BJ (cell line): ENCODE measurements at places on chromosomes 1 and 21.

- no peak for DNase-seq
Measured at GRCh38 chr21:46394595-46395104, 64.0 kb upstream of the DIP2A start.

DNA sequence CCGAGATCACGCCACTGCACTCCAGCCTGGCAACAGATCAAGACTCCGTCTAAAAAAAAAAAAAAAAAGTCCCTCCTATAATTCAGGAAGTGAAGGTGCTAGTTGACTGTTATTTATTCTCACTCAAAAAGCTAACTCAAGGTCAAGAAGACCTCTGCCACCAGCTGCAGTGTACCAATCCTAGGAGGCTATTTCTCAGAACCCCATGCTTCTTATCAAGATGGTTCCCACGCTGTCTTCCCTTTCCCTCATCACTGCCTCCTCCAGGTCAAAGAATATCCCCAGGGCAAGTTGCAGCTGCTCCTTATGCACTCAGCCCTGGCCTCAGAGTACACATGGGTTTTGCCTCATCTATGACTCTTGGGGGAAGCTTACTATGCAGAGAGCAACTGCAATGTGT lies 53.6 kb downstream of the RERE start:
- no peak for DNase-seq

DNA sequence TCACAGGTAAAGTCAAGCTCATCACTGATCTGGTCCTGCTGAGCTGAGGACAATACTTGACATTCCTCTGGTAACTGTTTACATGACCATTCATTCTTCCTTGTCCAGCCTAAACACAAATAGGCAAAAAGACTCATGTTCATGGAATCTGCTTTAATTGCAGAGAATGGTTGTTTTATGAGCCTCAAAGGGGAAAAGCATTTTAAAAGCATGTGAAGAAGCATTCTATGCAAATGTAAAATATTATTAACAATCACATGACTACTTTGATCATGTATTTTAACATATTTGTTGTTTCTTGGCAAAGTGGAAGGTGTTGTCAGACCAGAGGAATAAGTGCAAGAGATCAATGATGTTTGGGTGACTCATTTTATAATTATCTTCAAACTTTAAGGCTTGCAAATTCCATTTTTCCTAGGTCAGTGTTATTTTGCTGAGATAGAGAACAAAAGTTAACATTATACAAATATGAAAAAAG lies 133.7 kb downstream of the RUNX1 start:
- DNase-seq: peak; percentile 89

- no peak for DNase-seq
Measured at GRCh38 chr1:174786760-174787159, 213.0 kb upstream of the CACYBP start.

GRCh38 chr1:65362545-65362944 lies 53.2 kb downstream of the DNAJC6 start:
- DNase-seq: no peak

DNA sequence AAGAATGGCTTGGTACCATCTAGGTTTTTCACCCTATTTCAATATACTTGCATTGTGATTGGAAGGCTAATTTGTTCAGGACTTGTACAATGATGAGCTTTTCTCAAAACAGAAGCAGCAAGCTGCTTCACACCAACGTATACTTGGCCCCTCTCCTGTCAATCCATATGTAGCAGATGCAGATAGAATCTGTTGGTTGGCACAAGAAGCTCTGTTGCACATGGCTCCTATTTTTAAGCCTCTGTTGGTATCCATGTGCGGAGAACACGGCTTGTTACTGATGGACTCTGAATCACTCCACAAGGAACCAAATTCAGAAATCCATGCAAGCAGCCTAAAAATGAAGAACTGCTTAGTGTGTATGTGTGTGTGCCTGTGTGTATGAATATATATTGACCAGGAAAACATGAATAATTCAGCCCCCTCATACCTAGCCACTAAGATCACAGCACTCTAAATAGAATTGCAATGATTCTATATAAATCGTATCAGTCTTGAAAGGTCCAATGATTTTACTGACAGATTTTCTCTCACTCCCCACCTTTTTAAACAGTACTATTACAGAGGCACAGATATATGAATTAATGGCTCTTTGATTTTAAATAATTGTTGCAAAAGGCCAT lies 258.4 kb upstream of the DPYD start:
- DNase-seq: no peak

- no peak for DNase-seq
Measured at GRCh38 chr1:8701794-8702471, 115.5 kb downstream of the RERE start.

- no peak for DNase-seq
Measured at GRCh38 chr1:20787029-20787839, at the start of gene HP1BP3. Gene HP1BP3 (minus strand): TSS chr1:20787307. CDS start chr1:20780440, 6,867 bp downstream.

GRCh38 chr1:47919113-47919833 lies 77.9 kb downstream of the TRABD2B start:
- DNase-seq: no peak

GRCh38 chr1:30274976-30275621 lies 448.3 kb downstream of the MATN1 start:
- no peak for DNase-seq

DNA sequence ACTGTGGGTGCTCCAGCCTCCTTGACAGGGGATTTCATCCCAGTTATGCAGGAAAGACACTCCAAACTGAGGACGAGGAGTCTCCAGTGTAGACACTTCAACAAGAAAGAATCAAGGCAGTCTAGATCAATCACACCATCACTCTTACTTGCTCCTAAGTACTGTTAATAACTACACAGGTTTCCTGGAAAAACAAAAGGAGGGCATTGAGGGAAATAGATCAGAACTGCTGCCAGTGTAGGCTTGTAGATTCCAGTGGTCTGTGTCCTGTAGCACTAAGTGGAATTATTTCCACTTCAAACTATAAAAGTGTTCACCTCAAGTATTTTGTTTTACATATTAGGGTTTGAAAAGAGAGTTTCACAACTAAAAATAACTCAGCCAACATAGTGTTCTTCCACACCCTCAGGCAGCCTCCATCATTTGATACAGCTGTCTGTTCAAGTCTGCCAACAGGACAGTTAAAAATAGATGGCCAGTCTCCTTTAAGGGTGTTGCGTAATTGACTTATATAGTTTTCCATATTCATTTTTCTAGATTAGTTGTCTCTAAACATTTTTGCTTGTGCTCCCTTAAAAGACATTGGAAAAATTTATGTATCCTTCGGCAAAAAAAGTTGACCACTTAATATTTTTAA lies 32.0 kb upstream of the AGL start:
- no peak for DNase-seq

DNA sequence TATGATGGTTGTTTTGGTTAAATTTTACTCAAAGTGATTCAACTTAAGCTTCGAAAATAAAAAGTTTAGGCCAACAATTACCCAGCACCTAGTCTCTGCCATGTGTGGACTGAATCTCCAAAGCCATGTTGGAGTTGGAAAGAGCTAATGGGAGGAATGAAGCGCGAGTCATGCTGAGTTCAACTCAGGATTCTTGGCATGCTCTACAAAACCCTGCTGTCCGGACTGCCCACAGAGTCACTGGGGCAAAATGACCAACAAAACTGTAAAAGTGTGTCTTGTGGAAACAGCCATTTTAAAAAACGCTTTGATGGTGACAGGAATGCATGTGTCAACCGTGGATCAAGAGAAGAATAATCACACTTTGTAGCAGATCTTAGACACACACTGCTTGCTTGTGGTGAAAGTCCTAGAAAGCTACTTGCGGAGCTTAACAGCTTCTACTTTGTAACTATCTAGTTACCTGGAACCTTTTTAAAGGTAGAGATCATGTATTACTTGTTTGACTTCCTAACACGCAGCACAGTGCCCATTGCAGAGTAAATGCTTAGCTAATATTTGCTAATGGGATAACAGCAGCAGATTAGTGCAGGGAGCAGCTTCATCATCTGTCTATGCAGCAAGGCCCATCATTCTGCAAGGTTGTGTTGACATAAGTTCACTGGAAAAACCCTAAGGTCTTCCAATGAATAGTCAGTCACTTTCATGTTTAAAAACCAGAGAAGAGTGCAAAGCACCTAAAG lies 7.0 kb upstream of the GBP6 start:
- peak; percentile 3 for DNase-seq

GRCh38 chr1:37442644-37443043 lies 31.7 kb upstream of the ZC3H12A start:
- no peak for DNase-seq

- DNase-seq: no peak
Measured at GRCh38 chr1:26545969-26546323, 16.4 kb downstream of the RPS6KA1 start.

- DNase-seq: no peak
Measured at GRCh38 chr1:150210706-150211105, 25.2 kb downstream of the ANP32E start.

DNA sequence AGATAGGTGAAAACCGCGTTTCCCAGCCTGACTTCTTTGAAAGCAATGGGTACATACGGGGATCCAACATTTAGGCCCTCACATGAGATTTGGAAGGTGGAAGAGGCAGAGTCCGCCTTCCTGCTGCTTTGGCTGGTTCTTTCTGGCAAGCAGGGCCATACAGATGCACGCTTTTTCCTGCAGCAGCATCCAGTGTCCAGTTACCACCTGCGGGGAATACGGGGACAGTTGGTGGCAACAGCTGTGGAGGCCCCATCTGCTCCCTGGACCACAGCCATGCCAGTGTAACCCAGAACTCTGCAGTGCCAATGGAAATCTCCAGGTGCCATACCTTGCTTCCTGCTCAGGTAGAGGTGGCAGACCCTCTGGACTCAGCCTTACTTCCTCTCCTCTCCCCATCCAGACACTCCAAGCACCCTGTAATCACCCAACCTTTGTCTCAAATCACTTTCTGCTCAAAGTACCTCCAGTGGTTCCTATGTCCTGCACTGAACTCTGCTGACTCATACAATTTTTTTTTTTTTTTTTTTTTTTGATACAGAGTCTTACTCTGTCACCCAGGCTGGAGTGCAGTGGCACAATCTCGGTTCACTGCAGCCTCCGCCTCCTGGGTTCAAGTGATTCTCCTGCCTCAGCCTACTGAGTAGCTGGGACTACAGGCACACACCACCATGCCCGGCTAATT lies 68.3 kb downstream of the SLC16A1 start:
- DNase-seq: no peak

- DNase-seq: no peak
Measured at GRCh38 chr21:41622831-41623548, 115.0 kb upstream of the TMPRSS2 start.

DNA sequence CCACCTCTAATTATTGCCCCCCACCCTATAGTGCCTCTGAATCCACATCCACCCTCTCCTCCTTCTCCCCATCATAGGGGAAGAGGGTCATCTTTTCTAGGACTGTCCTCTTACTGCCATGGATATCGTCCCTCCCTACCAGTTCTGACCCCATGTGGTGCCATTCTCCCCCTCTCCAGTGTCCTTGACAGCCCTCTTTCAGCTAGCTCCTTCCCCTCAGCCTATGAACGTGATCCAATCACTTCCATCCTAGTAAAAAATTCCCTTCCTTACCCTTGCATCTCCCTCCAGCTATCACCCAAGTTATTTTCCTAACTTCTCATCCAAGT lies 172.7 kb downstream of the RRAGC start:
- DNase-seq: no peak

GRCh38 chr1:234907940-234908405 lies 220.7 kb downstream of the TOMM20 start:
- peak; percentile 83 for DNase-seq

GRCh38 chr21:44455524-44456213 lies 359 bp downstream of the LRRC3 start:
- no peak for DNase-seq

- no peak for DNase-seq
Measured at GRCh38 chr1:10615932-10616671, 141.4 kb downstream of the PEX14 start.

DNA sequence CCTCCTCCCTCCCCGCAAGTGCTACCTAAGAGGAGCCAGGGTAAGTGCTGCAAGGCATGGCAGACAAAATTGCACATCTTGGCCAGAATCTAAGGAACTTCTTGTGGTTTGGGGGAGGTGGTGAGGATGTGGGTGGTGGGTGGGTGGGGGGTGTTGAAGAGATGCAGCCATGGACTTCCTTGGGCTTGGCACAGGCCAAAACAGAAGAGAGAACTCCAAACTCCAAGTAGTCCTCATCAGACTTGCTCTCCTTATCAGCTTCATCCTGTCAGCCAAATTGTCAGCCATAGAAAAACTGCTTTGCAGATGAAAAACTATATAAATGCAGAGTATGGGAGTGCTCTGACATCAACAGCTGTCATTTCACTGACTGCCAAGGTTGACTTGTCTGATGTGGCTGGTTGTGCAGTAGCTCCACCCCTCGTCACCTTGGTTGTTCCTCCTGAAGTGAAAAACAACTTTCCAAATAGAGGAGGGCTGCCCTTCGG lies 7.1 kb downstream of the AMIGO1 start:
- DNase-seq: no peak

DNA sequence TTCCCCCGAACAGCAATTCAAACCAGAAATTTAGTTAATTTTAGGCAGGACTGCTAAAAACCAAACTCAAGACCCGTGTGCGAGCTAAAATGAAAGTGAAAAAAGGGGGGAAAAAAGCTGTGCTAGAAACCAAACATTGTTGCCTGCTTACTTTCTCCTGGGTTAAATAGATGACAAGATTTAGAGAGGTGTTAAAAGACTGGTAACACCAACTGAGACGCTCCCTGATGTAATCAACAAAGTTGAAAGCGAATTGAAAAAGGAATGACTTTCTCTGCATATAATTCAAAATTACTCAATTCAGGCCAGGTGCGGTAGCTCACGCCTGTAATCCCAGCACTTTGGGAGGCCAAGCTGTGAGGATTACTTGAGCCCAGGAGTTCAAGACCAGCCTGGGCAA lies 6.8 kb downstream of the CDCA8 start:
- no peak for DNase-seq

GRCh38 chr1:54709547-54710292 lies 5.9 kb upstream of the TTC4 start:
- DNase-seq: no peak

DNA sequence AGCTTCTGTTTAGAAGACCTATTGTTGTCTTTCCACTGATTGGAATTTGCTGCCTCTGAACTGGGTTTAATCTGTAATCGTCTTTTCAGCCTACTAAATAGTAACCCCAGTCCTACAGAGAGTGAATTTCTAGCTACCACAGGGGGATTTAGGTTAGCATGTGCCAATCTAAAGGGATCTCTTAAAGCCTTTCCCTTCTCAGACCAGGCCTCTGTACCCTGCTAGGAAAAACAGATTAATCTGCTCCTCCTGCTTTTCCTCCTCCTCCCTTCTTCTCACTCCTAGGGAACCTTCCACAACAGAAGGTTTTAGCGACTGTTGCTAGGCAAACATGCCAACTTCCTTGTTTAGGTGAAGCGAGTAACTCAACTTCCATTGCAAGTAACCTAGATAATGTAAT lies 1.3 kb upstream of the RC3H1 start:
- DNase-seq: no peak
